Fibroblast of skin of right biceps (primary cell): ENCODE measurements at places on chromosomes 11 and 22.

DNA sequence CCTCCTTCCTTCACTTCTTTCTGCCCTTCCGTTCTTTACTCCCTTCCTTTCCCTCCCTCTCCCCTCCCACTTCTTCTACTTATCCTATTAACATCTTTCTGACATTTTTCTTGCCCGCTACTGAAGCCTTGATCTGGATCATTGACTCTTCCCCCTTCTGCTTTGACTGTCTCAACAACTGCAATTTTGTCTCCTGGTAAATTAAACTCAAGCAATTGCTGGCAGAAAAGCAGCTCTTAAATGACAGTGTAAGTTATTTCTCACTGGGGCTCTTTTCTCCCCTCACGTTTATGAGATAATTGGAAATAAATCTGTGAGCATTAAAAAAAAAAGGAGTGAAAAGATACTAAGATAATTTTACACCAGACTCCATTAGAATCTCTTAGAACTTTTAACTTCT is 120.0 kb downstream of the SLC17A6 start:
- DNase-seq, result no peak

DNA sequence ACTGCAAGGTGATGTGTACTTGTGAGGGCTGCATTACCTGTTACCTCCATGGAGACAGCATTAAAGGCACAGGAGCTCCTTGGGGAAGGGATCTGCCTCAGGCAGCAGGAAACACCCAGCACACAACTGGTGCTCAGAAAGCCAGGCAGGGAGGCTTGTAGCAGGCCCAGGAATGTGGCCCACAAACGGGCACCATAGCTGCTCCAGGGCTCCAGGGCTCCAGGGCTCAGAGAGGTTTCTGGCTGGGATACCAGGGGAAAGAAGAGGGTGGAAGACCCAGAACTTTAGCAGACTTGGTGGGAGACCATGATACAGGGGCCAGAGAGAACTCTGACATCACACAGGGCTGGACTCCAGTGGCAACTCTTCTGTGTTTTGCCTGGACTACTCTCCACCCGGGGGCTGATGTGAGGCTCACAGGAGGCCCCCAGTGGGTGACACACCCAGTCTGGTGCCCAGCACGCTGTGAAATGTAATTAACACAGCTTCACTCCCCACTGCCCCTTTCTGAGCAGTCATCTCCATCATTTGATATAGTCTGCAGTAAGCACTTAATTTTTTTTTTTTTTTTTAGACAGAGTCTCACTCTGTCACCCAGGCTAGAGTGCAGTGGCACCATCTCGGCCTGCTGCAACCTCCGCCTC is 14.7 kb upstream of the SULT4A1 start:
- no peak for DNase-seq

GRCh38 chr22:35638001-35638400 is 10.2 kb upstream of the APOL6 start:
- peak; percentile 52 for DNase-seq

- no peak for DNase-seq
Observed at GRCh38 chr11:114190630-114191029, 105.6 kb upstream of the NNMT start.

- DNase-seq, result no peak
Observed at GRCh38 chr11:22163394-22163797, 29.5 kb upstream of the ANO5 start.

DNA sequence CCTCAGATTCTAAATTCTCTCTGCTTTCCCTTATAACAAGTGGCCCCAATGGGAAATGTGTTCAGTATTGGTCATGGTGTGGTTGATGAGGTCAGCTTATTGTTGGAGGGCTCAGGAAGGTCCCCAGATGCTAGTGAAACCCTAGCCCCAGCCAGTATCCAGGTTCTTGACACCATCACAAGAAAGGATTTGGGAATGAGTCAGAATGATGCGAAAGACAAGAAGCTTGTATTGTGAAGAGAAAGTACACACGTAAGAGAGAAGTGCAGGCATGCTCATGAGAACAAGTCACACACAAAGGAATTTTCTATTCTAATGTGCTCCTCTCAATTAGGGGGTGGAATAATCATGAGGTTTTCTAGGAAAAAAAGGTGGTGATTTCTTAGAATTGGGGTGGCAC is 34.9 kb upstream of the TRPC6 start:
- DNase-seq, result peak; percentile 86

- DNase-seq, result no peak
Observed at GRCh38 chr11:109854731-109855130, 238.5 kb upstream of the ZC3H12C start.

GRCh38 chr11:57982776-57983175 is 40.9 kb upstream of the OR9Q1 start:
- no peak for DNase-seq

- DNase-seq, result peak; percentile 58
Observed at GRCh38 chr22:30922151-30922611, 46.4 kb downstream of the MORC2 start.

DNA sequence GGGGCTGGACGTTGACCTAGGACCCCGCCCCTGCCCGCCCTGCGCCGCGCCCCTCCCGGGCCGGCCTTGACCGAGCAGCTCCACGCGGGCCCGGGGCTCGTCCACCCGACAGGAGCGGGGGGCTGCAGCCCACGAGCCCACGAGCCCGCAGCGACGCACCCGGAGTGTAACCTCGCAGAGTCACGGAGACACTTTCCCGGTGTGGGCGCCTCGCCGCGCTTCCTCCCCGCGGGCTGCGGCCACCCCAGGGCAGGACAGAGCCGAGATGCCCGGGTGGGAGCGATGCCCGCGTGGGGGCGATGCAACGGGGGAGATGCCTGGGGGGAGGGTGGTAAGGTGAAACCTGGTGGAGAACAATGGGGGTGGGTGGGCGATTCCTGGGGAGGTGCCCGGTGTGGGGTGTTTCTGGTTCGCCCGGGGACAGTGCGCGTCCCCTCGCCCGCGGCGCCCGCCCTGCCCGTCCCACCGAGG is 4.9 kb upstream of the ZBED4 start:
- DNase-seq, result no peak

DNA sequence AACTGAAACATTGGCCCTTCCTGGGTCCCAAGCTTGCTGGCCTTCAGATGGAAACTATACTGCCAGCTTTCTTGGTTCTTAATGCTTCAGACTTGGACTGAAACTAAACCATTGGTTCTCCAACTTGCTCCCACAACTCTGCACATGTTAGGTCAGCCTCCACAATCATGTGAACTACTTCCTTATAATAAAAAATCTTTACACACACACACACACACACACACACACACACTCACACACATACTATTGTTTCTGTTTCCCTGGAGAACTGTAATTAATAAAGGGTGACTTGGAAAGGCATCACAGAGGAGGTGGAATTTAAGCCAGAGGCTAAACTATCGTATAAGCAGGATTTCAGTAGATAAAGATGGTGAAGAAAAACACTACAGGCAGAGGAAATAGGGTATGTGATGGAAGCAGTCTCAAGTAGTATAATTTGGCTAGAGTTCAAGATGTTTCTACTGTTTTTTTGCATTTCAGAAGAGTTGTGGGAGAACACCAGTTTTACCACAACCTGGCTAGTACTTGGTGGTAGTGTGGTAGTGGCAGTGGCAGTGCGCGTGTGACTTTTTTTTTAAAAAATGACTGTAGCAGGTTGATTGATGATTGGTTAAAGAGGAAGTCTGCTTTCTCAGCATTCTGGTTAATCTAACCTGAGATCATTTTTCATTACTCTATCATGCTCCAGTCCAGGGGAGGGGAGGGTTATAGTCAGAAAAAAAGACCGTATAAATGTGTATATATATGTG is 70.1 kb downstream of the PDE3B start:
- DNase-seq, result no peak

DNA sequence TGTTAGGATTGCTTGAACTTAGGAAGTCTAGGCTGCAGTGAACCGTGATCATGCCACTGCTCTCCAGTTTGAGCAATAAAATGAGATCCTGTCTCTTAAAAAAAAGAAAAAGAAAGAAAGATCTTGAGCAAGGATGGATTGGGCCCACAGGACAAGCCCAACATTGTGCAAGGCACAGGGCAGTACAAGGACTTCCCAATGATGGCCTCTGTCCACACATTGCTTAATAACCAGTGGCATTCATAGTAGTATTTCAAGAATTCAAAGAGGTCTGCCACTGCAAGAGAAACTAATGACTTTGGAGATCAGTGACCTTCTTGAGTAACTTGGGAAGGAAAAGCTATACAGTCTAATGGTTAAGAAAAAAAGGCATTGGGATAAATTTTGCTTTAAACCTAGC is 44.6 kb downstream of the SEZ6L start:
- no peak for DNase-seq

GRCh38 chr11:33399421-33399820 is 142.2 kb downstream of the HIPK3 start:
- no peak for DNase-seq

DNA sequence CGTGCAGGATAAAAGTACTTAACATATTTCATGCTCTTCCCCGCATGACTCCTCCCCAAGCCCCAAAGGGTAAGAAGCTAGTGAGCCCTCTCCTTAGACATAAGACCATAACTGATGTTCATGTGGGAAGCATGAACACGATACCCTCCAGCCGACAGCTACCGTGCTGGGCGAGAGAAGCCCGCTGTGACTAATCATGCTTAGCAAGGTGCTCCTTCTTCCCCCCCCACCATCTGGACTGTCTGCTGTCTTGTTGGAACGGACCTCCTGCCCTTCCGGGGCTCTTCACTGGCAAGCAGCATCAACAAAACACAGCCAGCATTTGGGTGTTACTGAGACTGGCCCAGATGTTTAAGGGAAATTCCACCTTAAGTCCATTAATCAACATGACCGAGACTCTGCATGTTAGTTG is 200.6 kb downstream of the DBX1 start:
- no peak for DNase-seq
